ENCODE measurements at places on chromosomes 13 and 19.
A peak's percentile ranks its signal among the peaks of the same experiment; 100 is the strongest.

- no peak for DNase-seq
Measured at GRCh38 chr19:56271151-56271550, 1.4 kb upstream of the EDDM13 start.

GRCh38 chr19:52453324-52454094 is at the start of gene ZNF578:
ZNF578 (plus strand) TSS chr19:52453553; CDS start chr19:52501846, 48,293 bp downstream.
- peak; percentile 73 for DNase-seq

DNA sequence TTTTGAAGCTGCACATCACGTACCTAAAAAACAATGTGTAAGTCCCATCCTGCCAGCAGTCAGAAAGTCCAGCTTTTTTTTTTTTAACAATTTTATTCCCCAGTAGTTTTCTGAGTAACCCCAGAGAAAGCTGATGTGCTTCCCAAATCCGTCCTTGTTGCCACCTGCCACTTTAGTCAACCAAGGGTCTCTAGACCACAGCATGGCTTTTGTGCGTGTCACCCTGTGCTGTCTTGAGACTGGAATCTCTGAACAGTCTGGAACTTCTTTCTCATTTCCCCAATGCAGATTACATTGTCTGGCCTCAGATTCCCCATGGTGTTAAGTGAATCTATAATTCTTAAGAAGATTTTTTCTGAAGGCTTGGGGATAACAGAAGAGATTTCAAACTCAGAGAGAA is 289.2 kb upstream of the KLF12 start:
- no peak for DNase-seq

DNA sequence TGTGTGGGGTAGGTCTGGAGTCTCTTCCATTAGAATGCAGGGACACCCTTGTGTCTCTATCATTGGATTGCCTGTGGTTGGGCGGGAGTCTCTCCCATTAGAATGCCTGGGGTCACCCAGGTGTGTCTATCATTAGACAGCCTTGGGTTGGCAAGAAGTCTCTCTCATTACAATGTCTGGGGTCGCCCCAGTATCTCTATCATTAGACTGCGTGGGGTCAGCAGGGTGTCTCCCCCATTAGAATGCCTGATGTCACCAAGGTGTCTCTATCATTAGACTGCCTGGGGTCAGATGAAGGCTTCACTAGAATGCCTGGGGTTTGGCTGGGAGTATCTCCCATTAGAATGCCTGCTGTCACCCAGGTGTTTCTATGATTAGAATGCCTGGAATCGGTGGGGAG is 1539.0 kb downstream of the UQCRFS1 start:
- no peak for DNase-seq

DNA sequence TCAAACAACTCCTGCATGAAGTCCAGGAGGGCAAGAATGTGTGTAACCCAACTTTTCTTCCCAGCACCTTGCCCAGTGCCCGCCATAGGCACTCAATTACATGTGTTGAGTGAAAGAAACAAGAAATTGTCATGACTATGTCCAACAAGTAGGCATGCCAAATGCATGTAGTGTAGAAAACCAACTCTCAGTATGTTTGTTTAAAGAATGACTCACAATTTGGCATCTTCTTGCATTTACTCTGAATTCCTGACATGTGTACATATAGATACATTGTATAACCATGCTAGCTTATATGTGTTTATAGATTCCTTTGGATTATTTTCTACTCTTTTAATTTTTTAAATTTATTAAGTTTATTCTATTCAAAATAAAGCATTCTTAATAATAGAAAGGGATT is 305.0 kb downstream of the EFNB2 start:
- peak; percentile 58 for DNase-seq

DNA sequence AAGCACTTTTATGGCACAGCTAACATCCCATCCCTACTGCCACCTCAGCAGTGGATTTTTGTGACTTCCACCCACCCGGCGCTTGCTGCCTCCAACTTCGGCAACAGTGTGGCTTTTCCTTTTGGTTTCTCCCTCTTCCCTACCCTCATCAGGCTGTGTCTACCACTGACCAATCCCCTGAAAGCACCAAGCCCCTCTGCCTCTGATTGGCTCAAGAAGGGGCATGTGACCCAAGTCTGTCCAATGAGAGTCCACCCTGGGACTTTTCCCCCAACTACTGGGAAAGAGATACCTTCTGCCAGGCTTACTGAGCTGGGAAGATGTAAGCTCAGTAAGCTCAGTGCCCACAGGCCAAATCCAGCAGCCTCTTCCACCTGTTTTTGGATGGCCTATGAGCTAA is 5.8 kb downstream of the SMIM7 start:
- DNase-seq, result no peak

DNA sequence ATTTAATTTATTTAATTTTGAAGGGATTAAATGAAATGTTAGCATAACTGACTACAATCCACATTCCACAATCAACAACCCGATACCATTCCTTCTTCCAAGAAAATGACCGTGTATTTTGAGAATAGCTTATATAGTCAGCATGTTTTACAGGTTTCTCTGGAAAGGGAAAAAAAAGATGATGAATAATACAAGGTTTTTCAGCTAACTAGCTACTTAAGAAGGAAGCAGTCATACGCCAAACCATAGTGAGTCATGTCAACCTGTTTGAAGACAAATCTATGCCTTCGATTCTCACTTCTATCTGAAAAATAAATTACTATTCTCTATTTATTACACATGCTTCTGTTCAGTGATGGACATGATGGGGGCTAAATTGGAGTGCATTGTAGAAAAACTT is 258.6 kb downstream of the EFNB2 start:
- DNase-seq, result no peak

- DNase-seq, result no peak
Measured at GRCh38 chr19:19487077-19487949, 28.0 kb downstream of the TSSK6 start.

DNA sequence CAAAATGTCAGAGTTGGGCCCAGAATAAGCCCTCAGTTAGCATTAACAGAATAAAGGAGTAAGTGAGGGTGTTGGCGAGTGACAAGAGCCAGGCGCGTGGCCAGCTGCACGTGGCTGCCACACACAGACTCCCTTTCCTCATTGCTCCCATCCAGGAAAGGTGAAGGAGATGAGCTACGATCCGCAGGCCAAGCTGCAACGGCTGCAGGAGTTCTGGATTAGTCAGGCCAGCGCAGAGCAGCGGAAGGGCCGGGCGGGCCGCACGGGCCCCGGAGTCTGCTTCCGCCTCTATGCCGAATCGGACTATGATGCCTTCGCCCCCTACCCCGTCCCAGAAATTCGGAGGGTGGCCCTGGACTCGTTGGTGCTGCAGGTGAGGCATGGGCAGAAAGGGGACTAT is 13.2 kb downstream of the DHX34 start:
- no peak for DNase-seq

DNA sequence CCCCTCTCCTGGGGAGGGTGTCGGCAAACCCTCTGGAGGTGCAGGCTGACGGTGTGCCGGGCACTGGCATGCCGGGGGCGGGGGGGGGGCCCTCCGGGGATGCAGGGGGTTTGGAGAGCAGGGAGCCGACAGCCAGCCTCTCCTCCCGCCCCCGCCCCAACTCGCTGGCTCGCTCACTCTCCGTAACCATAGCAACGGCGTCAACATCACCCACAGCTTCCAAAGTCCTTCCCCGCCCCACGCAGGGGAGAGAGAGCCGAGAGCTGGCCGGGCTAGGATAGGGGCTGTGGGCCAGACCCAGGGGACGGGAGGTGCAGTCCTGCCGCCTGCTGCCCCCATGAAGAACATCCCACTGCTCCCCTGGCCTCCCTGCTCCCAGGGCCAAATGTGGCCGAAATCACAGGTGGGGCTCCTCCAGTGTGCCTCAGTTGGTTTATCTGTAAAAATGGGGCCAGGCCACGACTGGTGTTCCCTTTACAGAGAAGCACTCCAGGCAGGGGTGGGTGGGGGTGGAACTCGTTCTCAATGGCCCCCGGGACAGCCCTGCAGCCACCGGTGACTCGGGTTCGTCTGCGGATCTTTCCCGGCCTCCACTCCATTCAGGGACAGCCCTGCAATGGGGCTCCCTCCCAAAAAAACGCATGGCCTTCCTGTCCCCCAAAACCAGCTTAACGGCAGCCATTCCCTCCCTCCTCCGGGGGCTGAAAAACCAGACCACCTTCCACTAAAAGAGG is 3.2 kb downstream of the KLF16 start:
- peak; percentile 35 for DNase-seq

DNA sequence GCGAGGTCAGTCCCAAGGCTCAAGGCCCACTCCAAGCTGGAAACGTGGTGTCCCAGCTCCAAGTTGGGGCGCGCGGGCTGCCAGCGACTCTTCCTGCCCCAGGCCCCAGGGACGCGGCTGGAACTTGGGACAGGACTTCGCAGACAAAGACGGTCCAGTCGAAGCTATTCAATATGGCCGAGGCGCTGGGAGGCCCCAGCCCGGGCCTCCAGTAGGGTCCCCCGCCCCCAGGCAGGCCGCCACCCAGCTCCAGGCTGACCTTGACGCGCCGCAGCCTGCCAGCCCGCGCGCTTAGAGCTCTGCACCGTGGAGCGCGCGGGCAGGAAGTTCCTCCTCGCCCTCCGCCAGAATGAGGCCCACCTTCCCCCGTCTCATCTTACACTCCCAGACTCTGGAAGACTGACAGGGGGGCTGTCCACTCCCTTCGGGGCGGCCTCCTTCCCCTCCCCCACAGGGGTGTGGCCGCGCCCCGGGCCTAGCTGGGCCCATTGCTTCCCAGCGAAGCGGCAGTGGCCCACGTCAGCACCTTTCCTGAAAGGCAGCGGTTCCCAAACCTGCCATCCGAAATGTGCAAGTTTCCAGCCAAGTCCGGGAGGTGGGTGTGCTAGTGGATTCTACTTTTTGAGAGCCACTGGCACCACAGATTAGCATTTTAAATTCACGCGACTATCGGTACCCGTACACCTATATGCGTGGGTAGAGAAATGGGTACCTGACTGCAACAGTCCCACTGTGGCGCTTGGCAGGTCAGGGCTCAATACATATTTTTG is at the start of gene CCDC8:
Gene CCDC8, minus strand, starts transcription at position 303 of the 770 bp plus-strand sequence. CDS start 754 bp downstream, outside the sequence.
- DNase-seq, result peak; percentile 97

- no peak for DNase-seq
Measured at GRCh38 chr13:22549126-22549525, 631.7 kb upstream of the SGCG start.

DNA sequence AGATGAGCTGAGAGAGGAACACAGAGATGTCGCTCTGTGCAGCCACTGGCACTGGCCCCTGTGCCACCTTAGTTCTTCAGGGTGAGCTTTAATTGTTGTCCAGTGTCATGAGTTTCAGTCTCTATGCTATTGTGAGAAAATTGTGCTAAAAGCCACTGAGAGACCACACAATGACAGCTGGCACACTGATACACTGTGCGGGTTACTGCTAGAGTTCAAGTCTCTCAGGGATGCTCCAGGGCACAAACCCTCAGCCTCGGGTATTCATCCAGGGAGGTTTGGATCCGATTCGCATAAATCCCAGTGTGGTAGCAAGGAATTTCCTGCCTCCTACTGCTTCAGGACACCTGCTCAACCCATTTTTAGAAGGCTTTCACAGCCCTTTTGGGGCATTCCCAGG is 68.1 kb upstream of the EDNRB start:
- DNase-seq, result no peak

- DNase-seq, result no peak
Measured at GRCh38 chr13:76936763-76937162, 11.5 kb upstream of the ACOD1 start.

- no peak for DNase-seq
Measured at GRCh38 chr19:17078920-17079709, 3.5 kb downstream of the MYO9B start.

GRCh38 chr13:104074326-104074725 is 1008.1 kb upstream of the SLC10A2 start:
- DNase-seq, result no peak

- no peak for DNase-seq
Measured at GRCh38 chr13:106349080-106349931, 186.2 kb downstream of the EFNB2 start.

DNA sequence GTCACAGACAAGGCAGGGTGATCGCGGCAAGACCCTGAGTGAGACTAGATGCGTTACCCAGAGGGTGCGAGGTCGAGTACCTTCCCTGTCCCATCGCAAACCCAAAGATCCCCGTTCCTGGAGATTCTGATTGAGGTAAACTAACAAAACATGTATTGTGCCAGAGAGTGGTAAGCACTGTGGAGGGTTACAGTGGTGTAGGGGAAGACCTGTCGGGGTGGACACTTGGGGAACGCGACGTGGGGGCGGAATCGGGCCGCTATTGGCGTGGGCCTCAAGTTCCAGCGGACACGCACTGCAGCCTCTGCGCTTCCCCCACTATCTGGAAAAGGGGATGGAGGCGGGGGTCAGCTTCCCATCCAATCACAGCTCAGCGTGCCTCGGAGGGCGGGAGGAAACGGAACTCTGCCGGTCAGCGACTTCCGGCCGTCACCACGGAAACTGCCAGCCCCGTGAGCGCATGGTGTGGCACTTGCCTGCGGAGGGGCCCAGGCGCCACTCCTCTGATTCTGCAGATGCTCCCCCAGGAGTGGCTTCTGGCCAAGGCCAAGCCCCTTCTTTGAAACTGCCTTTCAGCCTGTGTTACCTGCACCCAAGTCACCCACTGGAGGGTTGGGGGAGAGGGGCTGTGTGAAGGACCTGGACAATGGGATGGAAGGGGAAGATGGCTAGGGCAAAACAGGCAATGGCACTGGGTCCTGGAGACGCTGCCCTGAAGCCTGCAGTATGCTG is 1.0 kb upstream of the UBE2M start:
- peak; percentile 74 for DNase-seq

DNA sequence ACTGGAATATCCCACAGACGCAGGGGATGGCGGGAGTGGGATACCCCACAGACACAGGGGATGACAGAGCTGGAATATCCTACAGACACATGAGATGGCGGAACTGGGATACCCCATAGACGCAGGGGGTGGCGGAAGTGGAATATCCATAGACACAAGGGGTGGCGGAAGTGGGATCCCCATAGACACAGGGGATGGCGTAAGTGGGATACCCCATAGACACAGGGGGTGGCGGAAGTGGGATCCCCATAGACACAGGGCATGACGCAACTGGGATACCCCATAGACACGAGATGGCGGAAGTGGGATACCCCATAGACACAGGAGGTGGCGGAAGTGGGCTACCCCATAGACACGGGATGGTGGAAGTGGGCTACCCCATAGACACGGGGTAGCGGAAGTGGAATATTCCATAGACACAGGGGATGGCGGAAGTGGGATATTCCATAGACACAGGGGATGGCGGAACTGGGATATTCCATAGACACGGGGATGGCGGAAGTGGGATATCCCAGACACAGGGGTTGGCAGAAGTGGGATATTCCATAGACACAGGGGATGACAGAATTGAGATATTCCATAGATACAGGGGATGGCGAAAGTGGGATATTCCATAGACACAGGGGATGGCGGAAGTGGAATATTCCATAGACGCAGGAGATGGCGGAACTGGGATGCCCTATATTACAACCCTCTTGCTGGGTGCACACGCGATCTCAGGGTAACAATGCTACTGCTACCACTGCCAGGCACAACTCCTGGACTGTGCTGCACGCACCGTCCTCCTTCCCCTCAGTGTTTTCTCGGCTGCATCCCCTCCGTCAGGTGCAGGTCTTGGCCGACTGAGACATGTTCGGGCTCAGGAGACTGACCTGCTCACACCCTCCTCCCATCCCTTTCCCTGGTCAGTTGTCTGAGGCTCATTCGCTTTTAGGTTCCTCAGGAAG is 28.1 kb downstream of the ZNF787 start:
- DNase-seq, result no peak

- no peak for DNase-seq
Measured at GRCh38 chr13:104833221-104833620, 1702.2 kb downstream of the EFNB2 start.

All from fibroblast of skin of left quadriceps (primary cell).